ENCODE measurements at places on chromosomes 11 and 22.

GRCh38 chr22:17113600-17113999, 7.6 kb downstream of the TMEM121B start:
- DNase-seq = no peak

GRCh38 chr11:83219095-83219494, 25.6 kb downstream of the ANKRD42 start:
- no peak for DNase-seq

DNA sequence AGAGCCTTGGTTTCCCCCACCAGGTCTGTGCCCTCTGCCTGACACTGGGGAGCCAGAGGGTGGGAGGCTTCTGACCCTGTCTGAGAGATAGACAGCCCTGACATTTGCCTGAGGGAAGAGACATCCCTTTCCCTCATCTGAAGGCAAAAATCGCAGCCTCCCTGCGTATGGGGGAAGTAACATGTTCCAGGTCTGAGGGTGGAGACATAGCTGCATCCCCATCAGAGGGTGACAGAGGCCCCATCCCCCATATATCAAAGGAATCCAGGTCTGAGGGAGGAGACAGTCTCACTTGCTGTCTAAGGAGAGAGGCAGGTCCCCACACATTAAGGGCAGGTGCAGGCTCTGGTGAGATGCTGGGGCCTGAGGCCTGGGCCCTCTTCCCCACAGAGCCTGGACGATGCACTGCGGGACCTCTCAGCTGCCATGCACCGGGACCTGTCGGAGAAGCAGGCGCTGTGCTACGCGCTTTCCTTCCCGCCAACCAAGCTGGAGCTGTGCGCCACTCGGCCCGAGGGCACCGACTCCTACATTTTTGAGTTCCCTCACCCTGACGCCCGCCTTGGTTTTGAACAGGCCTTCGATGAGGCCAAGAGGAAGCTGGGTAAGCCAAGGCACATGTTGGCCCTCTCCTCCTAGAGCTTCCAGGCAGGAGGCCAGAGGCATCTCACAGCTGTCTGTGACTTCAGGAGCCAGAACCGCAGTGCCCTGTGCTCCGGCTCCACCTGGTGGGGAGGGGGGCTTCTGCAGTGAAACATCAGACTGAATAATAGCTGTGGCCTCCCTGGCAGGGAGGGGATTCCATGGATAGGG, 16.1 kb upstream of the RELT start:
- no peak for DNase-seq

- DNase-seq = peak; percentile 57
These were observed 585 bp downstream of the CYB5R3 start for GRCh38 chr22:42648368-42649245.

GRCh38 chr11:34104680-34105078, 750 bp upstream of the NAT10 start:
- no peak for DNase-seq

DNA sequence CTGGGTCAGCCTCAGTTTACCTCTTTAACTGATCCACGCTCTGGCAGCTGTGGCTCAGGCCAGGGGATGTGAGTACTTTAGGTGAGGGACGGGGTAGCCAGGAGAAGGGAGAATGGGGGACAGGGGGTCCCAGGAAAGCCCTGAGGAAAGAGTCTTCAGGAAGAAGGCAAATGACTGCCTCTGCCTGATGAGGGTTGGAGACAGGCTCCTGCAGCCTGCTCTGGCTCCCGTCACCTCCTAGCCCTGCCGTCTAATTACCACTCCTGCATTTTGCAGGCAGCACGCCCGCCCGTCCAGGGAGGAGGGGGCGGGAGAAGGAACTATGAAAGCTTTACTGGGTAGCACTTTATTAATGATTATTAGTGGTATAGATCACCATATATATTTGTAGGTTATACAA, 116.6 kb downstream of the CEP164 start:
- no peak for DNase-seq

- DNase-seq = no peak
These were observed 195.9 kb upstream of the NCAM1 start for GRCh38 chr11:112765337-112765736.
